ENCODE measurements at places on chromosomes 4 and X. TPM values are rescaled to one million over a fixed set of nuclear protein-coding genes. Genes with fewer than 3 reads are reported as not detected.

DNA sequence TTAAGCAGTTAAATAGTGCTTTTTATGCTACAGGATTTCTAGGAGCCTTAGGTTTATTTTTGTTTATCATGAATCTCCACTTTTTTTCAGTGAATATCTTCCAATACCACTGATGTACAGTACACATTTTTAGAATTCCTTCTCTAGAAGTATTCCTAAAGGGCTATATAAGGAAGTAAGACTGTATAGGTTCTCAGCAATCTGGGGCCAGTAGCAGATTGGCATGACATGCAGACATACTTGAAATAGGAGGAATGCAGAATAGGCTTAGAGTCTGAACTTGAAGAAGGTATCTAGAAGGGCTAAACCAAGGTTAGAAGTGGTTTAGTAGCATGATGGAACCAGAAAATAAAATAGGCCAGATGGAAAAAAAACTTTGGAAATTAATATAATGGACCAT is 29.8 kb downstream of the HEPH start:
- no peak for DNase-seq

The GLOD5 gene
- not detected for total RNA-seq

DNA sequence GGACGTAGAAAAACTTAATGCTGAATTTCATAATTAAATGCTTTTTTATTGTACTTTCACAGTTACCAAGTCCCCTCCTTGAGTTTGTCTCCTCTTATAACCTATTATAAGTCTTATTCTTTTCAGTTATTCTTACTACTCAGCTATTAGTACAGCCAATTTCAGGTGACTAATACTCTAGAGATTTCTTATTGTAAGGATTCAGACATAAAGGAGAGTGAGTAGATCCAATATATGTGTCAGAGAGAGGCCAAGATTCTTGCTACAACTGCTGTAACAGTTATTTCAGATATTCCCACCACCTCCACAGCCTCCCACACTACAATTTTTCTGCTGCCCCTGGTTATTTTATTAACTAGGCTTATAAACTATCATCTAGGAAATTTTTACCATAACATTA is 274.5 kb downstream of the GPAT3 start:
- DNase-seq = no peak

GRCh38 chr4:10731162-10731561 is 46.6 kb upstream of the CLNK start:
- DNase-seq = no peak

DNA sequence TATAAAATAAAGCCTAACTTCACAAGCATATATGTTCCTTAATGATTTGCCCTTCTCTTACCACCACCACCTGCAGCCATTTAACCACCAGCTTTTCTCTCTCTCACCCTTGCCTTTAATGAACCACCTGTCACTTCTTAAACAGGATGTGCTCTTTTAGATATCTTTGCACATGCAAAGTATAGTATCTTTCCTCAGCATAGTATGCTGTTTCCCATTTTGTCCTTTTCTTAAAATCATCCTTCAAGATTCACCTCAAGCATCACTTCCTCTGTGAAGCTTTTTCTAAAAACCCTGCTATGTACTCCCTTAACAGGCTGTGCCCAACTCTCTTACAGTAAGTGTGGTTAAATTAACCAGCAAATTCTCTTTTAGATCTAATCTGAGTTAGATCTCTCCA is 8.2 kb upstream of the CNOT6L start:
- DNase-seq = no peak

DNA sequence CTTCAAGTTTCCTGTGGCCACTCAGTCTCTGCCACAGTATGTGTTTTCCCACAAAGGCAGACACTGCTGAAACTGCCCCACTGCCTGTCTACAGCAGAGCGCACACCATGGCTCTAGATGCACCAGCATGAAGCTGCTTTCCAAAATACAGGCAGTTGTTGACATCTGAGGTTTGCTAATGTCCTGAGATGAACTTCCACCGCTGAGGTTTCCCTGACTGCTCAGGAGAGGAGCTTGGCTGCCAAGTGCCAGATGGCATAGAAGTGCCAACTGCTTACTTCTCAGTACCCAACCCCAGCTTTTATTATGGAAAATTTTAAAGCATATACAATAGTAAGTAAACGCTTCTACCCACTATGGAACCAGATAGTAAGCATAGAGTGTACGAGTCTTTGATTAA is 61.0 kb upstream of the EXOC1L start:
- no peak for DNase-seq

- DNase-seq = peak; percentile 36
These were observed 99.2 kb upstream of the DDIT4L start for GRCh38 chr4:100289530-100289888.

The DMD gene
- total RNA-seq = 8.9 TPM

DNA sequence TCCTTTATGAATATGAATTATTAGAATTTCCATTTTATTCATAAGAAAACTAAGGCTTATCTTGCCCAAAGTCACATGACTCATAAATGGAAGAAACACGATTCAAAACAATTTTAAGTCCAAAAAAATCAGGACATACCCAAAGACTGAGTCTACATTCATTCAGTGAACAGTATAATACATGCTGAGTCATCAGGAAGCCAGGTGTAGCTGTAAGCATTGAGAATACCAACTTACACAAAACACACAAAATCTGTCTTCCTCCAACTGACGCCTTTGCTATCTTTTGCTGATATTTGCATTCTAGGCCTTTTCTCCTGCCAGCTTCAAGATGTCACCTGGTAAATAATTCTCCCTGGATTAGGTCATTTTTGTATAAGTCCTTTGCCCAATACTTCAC is 520.1 kb upstream of the GALNT7 start:
- DNase-seq = no peak

- no peak for DNase-seq
These were observed 13.2 kb downstream of the RUFY3 start for GRCh38 chr4:70734971-70735370.

The RTL9 gene
- 0.11 TPM for total RNA-seq

The CMC4 gene
- 25.1 TPM for total RNA-seq

DNA sequence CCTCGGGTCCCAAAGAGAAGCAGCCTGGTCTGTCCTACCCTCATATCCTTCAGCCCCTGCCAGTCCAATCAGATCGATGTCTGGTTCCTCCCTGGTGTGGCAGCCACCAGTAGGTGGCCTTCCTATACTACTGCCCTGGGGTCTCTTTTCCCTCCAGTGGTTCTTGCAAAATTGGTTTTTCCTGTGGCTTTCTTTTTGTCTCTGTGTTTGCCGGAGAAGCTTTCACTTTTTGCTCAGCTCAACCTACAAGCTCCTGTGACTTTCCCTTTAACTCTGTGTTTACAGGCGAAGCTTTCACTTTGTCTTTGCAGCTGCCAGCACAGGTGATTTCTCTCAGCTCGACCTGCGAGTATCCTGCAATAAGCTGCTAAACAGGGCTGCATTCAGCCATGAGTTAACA is 46.8 kb downstream of the UGT2A3 start:
- DNase-seq = no peak

- DNase-seq = no peak
These were observed 132.3 kb upstream of the UGT8 start for GRCh38 chr4:114466299-114466698.

The CENPVL3 gene
- not detected for total RNA-seq

The VEGFD gene
- not detected for total RNA-seq

DNA sequence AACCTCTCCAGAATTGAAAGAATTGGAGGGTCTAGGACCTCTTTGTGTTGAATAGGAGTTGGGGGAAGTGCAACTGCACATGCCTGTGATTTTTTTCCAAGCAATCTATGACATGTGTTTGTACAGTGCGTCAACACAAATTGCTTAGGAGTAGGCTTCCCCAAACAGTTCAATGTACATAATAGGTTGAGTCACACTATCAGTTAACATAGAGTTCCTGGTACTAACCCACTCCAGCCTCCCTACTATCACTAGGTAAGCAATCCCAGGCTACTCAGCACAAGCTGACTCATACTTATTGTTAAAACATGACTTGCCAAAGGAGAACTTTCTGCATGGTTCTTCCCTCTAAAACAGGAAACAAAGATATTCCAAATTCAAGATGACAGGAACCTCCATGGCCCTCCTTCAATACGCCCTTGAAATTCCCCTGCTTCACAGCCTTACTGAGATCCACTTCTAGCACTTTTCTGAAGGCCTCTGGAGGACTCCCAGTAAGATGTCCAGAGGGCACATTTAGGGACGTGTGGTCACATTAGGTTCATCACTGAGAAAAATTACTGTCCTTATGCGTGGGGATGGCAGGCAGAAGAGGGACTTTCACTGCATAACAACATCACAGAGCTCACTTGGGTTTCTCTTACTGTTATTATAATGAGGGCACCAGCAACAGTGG is 8.4 kb upstream of the VSIG1 start:
- peak; percentile 56 for DNase-seq

DNA sequence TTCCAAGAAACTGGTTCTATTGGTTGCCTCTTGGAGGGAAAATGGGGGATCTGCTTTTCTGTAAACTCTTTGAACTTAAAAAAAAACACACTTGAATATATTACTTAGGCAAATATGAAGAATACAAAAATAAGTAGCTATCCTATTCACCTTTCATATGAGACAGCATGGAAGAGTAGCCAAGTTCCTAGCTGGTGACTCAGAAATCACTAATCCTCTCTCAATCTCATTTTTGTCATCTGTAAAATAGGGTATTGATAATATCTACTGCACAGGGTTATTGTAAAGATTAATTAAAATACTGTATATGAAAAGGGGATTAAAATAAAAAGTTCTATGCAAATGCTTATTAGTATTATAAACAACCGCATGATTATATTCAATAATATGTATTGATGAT is 12.7 kb downstream of the MGARP start:
- no peak for DNase-seq

The ADRA2C gene
- total RNA-seq = not detected

The SLC10A4 gene
- not detected for total RNA-seq

The TMPRSS11D gene
- total RNA-seq = not detected

DNA sequence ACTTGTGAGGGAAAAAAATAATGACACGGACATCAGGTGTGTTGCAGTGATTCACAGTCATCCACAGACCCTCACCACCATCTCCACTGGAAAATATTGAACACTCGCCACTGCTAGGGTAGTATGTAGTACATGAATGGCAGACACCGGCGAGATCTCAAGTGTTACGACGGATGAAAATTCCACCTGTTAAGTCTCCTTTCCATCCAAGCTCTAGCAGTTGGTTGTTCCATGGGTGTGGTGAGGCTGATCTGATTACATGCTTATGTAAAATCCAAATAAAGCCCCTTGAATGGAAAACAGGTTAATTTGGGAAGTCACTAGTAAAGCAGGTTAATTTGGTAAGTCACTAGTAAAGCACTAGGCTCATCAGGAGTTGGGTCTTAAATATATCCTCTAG is 1.1 kb upstream of the ARMCX4 start:
- no peak for DNase-seq

The PAGE1 gene
- total RNA-seq = not detected

The CTAG1A gene
- not detected for total RNA-seq

The SYN1 gene
- total RNA-seq = 1.5 TPM

GRCh38 chr4:99642725-99643489 is 14.7 kb downstream of the C4orf54 start:
- no peak for DNase-seq

DNA sequence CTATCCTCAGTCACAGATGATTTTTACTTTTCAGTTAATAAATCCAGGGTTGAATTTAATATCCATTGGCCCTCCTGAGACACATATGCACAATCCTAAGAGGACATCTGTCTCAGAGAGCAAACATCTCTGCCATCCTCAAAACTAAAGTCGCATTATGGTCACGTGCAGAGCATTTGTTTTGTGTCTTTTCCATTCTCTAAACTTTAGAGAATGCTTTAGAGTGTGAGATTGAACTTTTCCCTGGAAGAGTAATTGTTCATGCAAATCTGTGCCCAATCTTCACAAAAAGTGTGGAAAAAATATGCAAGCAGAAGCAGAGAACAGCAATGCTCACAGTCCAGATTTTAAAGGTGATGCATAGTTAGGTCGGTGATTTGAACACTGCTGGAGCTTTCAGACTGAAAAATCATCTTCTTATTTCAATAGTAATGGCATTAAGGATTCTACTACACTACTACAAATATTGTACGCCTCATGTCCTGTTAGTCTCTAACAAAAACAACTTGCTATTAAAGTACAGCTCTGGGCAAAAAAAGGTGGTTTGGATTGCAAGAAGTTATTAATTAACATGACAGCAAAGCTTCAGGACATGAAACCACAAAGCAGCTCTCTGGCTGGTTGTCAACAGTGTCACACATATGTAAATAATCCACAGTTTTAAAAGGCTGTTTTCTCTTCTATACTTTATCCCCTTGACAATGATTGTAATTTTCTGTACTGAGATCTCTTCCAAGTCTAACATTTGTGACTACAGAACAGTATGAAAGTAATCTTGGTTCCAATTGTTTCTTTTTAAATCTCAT is 19.9 kb downstream of the DCHS2 start:
- DNase-seq = no peak

The SSX2B gene
- not detected for total RNA-seq
